ENCODE measurements at places on chromosomes 4 and X. TPM values are rescaled to one million over a fixed set of nuclear protein-coding genes. Genes with fewer than 3 reads are reported as not detected.

The ELF2 gene
- total RNA-seq, result 24.1 TPM

The GPM6B gene
- 1.5 TPM for total RNA-seq

The SOD3 gene
- 0.43 TPM for total RNA-seq

The GRIA2 gene
- not detected for total RNA-seq

The TXK gene
- total RNA-seq, result 2.0 TPM

DNA sequence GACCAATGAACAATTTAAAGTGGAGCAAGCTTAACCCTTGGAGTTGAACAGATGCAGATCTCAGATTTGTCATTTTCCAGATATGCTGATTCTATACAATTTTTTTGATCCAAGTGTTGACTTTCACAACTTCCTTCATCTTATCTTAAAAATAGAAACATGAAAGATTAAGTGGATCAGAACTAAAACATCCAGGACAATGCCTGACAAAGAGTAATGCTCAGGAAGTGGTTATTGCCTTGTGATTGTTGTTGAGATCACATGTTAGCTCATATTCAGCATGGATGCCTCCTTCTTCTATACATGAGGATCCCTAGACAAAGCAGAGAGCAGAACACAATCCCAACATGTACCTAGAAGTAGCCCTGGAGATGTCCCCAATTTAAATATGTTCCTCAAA is 160.9 kb downstream of the PPARGC1A start:
- no peak for DNase-seq

- DNase-seq, result peak; percentile 92
Observed at GRCh38 chr4:72767618-72768302, 198.7 kb upstream of the ADAMTS3 start.

DNA sequence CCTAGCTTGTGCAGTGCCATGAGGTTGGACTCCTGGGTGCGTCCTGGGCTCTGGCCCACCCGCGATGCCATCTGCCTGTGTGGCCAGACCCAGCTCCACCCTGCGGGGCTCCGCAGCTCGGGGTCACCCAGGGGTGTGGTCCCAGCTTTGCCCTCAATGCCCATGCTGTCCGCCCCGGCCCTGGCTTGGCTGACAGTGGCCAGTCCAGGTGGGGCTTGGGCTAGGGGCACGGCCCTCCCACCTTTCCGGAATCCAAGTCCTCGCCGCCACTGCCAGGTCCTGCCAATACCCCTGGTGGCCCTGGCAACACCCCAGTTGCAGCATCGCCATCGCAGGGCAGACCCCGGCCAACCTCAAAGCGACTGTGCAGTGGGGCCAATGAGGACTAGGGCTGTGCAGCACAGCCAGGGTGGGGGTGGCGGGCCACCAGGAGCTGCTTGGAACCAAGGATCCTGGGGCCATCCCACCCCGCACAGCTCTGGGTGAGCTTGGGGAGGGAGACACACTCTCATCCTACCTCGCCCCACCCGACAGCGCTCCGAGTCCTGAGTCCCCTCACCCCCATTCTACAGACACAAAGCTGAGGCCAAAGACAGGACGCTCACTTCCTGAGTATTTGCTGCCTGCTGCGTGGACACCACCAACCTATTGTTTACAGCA is 80.9 kb downstream of the ZNF718 start:
- DNase-seq, result no peak

- no peak for DNase-seq
Observed at GRCh38 chrX:20974326-20974725, 399.9 kb upstream of the CNKSR2 start.

DNA sequence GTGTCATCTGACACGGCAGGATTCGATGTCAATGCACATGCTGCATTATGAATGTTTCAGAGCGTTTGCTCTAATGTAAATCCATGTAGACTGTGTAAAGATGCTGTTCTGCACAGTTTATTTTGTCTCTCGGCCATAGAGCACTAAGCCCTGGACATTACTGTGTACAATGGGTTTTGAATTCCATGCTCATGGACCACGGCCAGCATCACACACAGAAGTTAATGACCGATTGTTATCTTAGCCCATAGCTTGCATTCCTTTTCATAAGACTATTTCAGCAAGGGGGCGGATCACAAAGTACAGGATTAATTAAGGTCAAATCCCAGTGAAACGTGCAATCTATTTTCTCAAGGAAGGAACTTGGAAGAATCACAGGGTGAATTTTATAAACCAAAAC is 286.1 kb upstream of the TENM3 start:
- peak; percentile 81 for DNase-seq

GRCh38 chrX:14873676-14874049 is 442 bp downstream of the MOSPD2 start:
- DNase-seq, result no peak

DNA sequence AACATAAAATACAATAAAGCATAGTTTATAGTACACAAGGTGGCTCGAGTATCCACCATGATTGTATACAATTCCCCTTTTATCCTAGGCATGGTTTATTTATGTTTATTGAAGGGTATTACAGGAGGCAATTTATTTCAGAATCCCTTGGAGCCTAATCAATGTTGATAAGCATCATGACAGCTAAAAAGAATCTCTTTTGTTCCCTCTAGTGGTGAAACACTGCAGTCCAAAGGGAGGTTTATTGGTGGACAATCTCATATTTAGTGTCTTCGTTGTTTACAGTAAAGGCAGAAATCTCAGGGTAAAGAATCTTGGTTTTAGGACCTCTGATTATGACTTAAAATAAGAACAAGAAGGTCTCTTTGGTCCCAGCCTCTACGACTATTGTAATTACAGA is 1712.5 kb downstream of the C4orf33 start:
- DNase-seq, result no peak

DNA sequence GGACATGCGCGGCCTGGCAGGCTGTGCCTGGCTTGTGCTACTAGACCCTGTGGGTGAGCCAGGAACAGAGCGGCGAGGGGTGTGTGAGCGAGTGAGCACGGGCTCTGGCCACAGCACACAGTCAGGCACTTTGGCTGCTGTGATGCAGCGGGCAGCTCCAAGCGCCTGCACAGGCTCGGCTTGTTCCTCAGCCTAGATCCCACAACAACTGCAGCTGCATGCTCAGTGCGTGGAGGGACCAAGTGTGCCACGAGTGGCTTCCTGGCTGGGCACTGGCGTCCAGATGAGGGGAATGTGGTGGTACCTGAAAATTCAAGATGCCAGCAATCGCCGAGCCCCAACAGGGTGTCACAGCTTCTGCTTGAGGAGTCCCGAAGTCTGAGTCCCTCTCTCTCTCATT is 1056.6 kb downstream of the RAPGEF2 start:
- no peak for DNase-seq

DNA sequence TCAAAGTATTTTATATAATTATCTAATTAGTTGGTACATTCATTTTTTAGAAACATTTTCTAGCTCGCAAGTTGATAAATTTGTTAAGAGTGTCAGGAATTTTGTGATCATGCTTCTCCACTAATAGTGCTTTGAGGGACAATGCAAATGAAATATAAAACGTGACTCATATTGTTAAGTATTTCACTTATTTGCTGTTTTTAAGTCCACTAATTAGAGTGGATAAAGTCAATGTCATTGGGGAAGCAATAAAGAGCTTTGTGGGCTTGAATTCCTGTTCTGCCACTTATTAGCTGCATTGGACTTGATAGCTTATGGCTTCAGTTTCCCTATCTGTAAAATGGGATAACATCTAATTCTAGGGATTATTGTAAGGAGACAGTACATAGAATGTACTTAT is 26.5 kb upstream of the ANAPC4 start:
- DNase-seq, result no peak

DNA sequence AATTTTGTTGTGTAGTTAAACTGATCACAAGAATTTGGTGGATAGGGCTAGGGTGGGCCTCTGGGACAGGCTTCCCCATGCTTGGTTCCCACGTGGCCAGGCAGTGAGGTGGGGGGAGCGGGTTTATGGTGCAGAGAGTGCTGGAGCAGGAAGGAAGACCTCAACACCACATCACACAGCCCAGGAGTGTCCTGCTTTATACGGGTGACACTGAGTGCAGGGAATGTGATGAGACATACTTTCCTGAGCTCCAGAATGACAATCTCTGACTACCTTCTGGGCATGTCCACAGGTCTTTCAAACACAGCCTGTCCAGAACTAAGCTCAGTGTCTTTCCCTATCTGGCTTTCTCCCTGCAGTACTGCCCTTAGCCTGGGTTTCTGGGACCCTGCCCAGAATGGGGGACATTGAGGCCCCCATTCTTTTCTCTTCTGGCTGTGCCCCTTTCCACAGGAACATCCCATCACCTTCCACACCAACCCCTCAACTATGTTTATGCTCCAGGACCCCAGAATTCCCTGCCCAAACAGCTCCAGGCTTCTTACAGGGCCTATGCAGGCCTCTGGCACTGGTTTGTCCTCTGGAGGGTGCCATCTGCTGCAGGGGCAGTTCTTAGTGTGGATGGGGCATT is 36.5 kb upstream of the RASL11B start:
- DNase-seq, result peak; percentile 23

- no peak for DNase-seq
Observed at GRCh38 chr4:62126064-62126732, 926.1 kb downstream of the ADGRL3 start.

- DNase-seq, result no peak
Observed at GRCh38 chr4:145418739-145419138, 62.9 kb upstream of the SMAD1 start.

- no peak for DNase-seq
Observed at GRCh38 chrX:14964500-14964899, 91.3 kb downstream of the MOSPD2 start.

GRCh38 chr4:117466388-117466787 is 381.0 kb upstream of the TRAM1L1 start:
- DNase-seq, result no peak

Data from epithelial cell of proximal tubule (primary cell).